ENCODE measurements at places on chromosomes 7 and 10. TPM values are rescaled to one million over a fixed set of nuclear protein-coding genes. Genes with fewer than 3 reads are reported as not detected.

Gene HMX3
- not detected for total RNA-seq

Gene SAMD9L
- total RNA-seq: under 0.01 TPM

Gene CPEB3
- 0.48 TPM for total RNA-seq

Gene PRLHR
- total RNA-seq: not detected

Gene TAC1
- 2.9 TPM for total RNA-seq

Gene ANKRD30A
- not detected for total RNA-seq

Gene NUTM2A
- total RNA-seq: 0.24 TPM

Gene ZSCAN25
- 8.3 TPM for total RNA-seq

Gene ACBD7
- total RNA-seq: 0.48 TPM

Gene FRAT1
- 3.0 TPM for total RNA-seq

Gene SEM1
- 15.1 TPM for total RNA-seq

Gene PTPN20
- total RNA-seq: 1.1 TPM

Gene ITGA8
- total RNA-seq: not detected

Gene MRLN
- total RNA-seq: not detected

Gene MYO1G
- under 0.01 TPM for total RNA-seq

Gene IL6
- total RNA-seq: 23.1 TPM

Gene ZNF735
- total RNA-seq: not detected

Gene ZNF853
- total RNA-seq: 0.85 TPM

Gene CFAP58
- 0.43 TPM for total RNA-seq

Gene GRB10
- 43.1 TPM for total RNA-seq

Gene CYP3A4
- total RNA-seq: under 0.01 TPM

Gene PYROXD2
- 17.1 TPM for total RNA-seq

Gene TFPI2
- total RNA-seq: 26.7 TPM

Gene PLEKHS1
- total RNA-seq: under 0.01 TPM

Gene CYP2C19
- not detected for total RNA-seq

Gene SH2D4B
- total RNA-seq: under 0.01 TPM

Gene STEAP1B
- 7.0 TPM for total RNA-seq
